ENCODE measurements at places on chromosomes 5 and 9.

DNA sequence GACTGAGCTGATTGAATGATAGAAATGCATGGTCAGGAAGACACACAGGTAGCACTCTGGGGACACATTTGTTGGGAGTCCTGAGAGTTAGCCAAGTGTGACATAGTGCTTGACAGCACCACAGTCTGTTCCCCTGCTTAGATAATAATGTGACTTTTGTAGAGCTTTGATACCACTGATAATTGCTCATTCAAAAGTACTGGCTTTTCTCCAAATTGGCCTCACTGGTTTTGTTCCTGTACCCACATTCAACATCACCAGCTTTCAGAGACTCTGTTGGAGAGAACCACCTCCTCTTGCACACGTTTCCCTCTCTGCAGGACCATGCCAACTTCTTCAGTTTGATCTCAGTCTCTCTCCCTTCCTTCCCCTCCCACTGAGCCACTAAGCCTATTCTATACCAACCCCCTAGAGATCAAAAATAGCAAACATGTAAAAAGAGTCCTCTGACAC lies 52.5 kb upstream of the IL7R start:
- no peak for DNase-seq

DNA sequence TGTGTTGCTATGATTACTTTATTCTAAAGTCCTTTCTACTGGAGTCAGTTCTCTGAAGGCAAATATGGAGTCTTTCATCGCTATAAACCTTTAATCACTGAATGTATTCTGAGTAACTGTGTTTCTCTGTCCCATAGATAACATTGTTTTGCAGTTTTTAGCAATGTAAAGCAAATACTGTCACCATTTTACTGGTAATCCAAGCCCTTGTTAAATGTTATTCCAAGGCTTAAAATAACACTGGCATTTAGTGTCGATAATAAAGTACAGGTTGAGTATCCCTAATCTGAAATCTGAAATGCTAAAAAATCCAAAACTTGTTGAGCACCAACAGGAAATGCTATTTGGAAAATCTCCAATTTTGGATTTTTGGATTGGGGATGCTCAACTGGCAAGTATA lies 24.6 kb downstream of the CCNH start:
- DNase-seq, result no peak

- DNase-seq, result no peak
These were observed 104.1 kb upstream of the TUT7 start for GRCh38 chr9:86458191-86458855.

DNA sequence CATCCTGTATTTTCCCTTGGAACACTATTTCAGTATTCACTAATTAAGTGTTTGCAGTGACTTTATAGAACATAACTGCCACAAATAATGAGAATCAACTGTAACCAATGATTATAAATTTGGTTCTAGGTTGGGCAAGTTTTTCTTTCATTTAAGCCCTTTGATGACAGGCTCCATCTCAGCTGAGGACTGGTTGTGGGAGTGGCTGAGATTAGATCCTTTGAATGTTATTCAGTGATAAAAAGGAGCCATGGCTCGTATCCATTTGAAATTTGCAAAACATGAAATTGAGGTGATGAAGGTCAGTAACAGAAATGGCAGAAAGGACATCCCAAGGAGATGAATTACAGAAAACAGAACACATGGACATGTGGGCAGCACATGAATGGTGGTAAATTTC lies 138.1 kb upstream of the PCA3 start:
- no peak for DNase-seq

DNA sequence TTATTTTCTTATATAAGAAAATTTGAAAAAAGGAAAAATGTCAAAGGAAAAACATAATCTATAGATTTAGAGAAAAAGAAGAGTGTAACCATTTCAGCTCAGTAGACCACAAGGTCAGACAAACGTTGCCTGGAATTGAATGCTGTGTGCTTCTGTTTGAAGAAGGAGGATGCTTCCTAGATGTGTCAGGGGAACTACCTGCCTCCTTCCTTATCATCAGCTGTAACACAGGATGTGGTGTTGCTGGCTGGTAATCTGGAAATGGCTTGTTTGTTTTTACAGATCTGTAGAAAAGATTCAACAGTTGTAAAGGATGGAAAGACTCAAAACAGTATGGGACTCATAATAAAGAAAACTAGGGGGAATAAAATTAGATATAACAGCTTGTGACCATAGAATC lies 160.7 kb upstream of the MEF2C start:
- DNase-seq, result no peak

- DNase-seq, result no peak
These were observed 486.2 kb downstream of the GADD45G start for GRCh38 chr9:90090997-90091396.

DNA sequence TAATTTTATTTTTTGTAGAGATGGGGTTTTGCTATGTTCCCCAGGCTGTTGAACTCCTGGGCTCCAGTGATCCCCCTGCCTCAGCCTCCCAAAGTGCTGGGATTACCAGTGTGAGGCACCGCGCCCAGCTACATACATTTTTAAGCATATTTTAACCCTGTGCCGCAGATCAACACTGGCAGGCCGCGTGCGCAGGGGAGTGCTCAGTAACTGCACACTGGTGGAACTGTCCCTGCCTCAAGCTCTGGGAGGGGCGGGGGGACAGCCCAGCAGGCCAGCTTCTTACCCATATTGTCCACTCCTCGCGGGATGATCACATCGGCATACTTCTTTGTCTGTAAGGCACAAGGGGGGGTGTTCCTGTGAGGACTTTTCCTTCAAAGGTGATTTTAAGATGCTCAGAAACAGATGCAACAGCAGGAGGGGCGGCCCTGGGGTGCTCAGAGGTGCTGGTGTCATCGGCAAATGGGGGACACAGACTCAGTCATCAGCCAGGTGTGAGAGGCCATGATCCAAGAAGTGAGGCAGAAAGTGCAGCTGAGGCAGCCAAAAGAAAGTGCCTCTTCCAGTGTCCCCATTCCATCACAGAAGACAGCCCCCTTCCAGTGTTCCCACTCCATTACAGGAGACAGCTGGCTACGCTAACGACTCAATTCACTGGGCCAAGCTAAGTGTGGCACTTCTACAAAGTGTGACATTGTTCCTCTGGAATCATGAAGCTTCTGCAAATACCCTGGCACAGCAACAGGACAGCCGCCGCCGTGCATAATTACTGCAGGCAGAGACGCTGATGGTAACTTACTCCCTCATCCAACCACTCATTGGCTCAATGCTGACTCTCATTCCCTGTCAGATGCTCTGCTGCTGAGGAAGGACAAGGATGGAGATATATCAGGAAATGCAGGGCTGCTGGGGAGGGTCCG lies 5.2 kb downstream of the UCK1 start:
- no peak for DNase-seq

- no peak for DNase-seq
These were observed 4.0 kb downstream of the SAP30L start for GRCh38 chr5:154449786-154450185.

DNA sequence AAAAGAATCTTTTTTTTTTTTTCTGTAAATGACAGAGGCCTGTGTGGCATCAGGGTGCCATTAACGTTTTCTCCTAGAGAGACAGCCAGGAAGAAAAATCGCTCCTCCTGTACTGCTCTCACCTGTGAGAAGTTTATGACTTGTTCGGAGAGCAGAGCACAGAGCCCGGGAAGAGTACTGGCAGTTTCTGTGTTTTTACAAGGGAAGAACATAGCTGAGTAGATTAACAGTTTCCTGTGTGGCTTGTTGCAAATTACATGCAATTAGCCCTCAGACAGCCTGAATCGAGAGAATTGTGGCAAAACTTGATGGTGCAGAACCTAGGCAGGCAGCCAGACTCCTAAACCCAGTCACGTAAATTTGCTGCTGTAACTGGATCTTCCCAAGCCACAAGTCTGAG lies 32.1 kb downstream of the PRKACG start:
- no peak for DNase-seq

DNA sequence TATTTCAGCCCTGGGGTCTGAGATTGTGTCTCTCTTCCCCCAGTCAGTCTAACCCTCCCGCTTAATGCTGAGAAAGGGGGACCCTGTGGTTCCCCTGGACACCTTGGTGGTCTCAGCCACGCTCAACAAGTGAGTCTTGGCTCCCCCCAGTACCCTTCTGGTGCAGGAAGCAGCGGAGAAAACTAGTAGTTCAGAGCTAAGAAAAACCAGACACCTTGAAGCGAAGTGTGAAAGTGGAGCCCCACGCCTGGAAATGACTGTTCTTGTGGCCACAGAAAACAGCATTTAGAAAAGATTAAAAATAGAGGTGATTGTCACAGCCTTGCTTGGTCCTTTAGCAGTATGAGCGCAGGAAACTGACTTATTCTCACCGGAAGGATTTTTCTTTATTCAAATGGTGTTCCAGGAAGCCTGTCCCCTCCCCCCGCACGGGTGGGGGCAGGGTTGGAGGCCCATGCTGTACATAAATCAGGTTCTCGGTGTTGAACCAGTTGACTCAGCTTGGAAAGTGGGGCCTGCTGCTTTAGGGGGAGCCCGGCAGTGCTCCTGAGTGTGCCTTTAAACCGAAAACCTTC lies 8.1 kb downstream of the ARPC5L start:
- DNase-seq, result peak; percentile 91

- DNase-seq, result no peak
These were observed 165.6 kb upstream of the IER5L start for GRCh38 chr9:129343424-129344375.

DNA sequence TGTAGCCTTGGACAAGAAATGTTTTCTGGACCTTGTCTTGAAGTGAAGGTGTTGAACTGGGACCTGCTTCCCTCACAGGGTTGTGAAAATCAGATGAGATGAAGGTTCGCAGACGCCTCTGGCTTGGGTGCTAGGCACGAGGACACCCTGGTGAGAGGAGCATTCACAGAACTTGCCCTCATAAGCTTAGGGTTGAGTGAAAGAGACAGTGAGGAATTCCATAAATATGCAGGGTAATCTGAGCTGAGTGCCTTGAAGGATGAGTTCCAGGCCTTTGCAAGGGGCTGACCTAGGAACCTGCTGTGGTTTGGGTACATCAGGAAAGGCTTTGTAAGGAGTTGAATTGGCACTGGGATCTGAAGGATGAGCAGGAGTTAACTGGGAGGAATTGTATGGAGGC lies 75.7 kb upstream of the SAP30L start:
- DNase-seq, result no peak

DNA sequence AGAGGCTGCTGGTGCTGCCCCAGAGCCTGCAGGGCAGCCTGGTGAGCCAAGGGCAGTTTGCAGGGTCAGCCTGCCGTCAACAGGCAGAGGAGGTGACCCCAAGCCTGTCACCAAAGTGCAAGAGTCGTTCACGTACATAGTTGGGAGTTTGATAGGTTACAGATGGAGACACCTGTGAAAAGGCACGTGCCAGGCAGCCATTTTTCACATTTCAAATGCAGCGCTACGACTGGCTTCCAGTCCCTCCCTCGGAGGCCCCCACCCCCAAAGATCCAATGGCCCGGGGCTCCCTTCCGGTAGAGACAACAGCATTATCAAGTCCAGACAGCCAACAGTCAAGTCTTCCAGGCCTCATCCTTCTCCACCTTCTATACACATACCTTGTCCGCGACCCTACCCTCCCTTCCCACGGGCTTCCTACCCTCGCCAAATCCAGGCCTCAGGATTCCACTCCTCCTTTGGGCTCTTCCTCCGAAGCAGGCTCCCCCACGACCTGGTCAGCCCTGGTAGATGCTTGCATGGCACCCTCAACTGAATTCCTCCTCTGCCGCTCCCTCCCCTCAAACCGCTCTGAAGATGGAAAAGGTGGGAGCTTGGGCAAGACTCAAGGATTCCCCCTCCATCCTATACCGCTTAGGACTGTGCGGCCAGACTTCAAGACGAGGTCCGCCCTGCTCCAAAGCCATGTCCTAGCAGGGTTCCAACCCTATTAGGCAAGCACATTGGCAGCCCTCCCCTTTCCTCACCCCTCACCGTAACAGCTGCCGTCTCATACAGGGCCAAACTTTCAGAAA lies 13.2 kb downstream of the HNRNPH1 start:
- DNase-seq, result no peak

DNA sequence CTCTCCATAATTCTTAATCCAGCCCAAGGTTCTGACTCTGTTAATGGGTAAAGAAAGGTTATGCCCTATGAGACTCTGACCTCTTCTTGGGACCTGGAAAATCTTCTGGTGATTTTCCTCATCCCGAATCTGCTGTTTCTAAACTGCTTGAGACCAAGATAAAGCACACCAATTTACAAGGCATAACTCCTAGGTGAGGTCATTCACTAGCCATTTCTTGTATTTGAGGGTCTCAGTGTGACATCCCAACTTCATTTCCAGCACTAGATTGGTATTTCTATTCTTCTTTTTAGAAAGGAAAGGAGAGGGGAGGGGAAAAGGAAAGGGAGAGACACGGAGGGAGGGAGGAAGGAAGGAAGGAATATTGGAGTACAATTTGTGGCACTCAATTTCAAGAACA lies 51.6 kb downstream of the SLC1A1 start:
- no peak for DNase-seq

DNA sequence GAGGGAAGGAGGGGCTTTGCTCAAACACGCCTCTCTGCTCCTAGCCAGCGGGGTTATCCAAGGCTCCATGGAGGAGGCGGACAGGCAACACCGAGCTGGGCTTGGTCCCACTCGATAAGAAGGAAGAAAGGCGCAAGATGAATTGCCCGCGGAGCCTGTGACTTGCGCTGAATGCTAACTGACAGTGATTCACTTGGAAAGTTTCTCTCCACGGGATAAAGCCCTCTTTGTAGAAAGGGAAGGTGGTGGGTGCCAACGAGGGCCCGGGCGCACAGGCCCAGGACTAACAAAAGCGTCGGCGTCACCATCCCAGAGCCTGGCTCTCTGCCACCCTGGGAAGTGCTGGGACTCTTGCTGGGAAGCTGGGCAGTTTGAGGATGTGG lies 76.0 kb downstream of the VAV2 start:
- DNase-seq, result no peak

DNA sequence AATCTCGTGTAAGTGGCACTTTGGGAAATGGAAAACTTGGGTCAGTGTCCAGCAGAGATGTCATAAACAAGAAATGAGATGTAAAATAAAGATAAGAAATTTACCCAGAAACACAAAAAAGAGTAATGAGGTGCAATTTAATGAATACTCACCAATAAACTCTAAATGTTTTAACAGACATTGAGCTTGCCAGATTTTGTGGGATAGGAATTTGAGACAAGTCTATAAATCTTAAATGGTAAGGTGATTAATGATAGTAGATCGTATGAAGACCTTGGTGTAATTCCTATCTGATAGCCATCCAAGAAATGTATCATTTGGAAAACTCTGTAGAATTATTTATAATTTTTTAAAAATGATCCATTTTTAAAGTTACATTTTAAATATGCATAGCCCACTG lies 682.4 kb downstream of the MAT2B start:
- DNase-seq, result no peak

- DNase-seq, result no peak
These were observed 144.7 kb upstream of the RAD23B start for GRCh38 chr9:107138261-107138992.
